Stimulated activated CD4-positive, alpha-beta T cell treated with anti-CD3 and anti-CD28 coated beads, TNF-alpha, amount 100 ng/mL, for 24 hours (primary cell): ENCODE measurements at places on chromosomes 4 and X.

- no peak for DNase-seq
Observed at GRCh38 chrX:18228069-18228468, 7.4 kb upstream of the BEND2 start.

- DNase-seq = no peak
Observed at GRCh38 chr4:110799211-110799610, 176.3 kb upstream of the PITX2 start.

DNA sequence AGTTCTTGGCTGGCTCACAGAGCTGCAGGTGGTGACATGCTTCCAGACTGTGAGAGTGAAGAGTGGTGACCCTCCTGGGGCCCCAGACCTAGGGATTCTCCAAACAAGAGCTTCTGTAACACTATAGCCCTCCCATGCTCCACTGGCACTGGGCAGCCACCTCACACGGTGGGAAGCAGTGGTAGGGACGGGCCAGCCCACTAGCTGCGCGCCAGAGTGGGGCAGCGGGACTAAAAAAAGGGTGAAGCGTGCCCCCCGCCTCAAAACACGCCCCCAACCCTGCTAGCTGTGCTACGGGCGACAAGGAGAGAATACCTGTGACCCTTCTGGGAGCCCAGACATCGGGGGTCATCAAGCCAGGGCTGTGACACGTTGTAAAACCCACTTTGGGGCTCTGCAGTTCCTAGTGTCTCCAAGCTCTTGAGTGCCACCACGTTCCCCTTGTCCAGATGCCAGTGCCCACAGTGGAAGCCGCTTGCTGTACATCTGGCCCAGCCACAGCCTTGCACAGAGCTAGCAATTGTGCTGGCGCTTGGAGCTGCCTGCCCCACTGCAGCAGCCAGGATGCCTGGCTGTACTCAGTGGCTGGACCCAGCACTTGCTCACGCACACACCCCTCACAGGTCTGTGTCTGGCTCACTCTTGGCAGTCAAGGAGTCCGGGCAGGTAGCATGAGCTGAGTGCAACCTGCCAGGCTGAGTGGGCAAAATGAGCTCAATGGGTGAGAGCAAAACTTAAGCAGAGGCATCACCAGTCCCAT, 100.0 kb downstream of the DCAF12L2 start:
- no peak for DNase-seq

GRCh38 chr4:25160714-25161592, 704 bp upstream of the SEPSECS start:
- no peak for DNase-seq

- no peak for DNase-seq
Observed at GRCh38 chr4:177509226-177509745, 67.0 kb upstream of the AGA start.

DNA sequence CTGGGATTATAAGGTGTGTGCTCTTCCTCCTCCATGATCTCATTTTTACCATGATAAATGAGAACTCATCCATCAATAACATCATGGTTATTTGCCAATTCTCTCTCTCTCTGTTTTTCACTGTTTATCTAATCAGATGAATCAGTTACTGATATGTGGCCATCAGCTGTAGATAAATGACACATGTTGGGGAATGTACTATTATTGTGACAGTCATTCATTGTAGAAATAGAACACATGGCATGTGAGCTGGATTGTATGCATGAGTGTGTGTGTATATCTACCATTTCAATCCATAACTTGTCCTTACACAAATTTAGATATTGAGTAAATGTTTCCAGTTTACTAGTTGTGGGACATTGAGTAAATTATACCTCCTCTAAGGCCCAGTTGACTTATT, 53.0 kb downstream of the OSTC start:
- no peak for DNase-seq

DNA sequence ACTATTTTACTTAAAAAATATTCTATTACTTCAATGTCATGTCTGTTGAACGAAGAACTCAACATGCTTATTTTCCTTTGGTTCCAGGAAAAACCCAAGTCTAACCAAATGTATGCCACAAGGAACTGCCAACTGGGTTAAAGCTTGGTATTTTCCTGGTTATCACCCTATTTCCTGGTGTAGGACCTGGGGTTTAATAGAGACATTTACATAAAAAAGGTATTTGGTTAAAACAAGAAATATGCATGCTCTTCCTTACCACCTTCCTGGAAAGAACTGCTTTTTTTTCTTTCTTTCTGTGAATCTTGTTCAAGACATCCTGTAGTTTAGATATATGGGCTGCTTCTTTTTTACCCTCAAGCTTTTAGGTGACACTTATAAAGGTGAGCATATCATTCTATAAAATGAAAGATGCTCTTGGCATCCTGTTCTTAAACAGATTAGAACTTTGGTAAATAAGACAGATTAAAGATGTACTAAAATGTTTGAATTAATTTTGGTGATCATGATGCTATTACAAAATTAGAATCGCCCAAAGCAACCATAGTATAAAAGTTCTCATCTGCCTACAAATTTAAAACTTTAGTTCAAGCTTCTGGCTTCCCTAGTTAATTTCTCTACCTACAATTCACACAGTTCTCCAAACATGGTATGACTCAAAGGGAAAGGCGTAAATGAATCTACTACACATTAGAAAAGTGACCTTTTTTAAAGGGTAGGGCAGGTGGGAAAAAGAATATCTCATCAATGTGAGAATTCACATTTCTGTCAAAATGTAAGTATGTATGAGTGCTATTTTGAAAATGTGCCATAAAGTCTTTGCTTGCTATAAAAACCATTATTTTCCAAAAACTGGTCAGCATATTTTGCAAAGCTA, 103.5 kb downstream of the CNOT6L start:
- no peak for DNase-seq

DNA sequence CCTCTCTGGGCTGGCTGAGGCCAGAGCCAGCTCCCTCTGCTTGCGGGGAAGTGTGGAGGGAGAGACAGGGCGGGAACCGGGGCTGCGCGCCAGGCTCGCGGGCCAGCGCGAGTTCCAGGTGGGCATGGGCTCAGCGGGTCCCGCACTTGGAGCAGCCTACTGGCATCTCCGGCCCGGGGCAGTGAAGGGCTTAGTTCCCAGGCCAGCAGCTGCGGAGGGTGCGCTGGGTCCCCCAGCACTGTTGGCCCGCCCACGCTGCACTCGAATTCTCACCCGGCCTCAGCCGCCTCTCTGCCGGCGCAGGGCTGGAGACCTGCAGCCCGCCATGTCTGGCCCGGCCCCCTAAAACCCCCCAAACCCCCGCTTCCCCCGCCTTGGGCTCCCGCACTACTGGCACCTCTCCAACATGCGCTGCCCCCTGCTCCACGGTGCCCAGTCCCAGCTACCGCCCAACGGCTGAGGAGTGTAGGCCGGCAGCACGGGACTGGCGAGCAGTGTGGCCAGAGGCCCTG, 33.8 kb upstream of the FAT4 start:
- DNase-seq = no peak

DNA sequence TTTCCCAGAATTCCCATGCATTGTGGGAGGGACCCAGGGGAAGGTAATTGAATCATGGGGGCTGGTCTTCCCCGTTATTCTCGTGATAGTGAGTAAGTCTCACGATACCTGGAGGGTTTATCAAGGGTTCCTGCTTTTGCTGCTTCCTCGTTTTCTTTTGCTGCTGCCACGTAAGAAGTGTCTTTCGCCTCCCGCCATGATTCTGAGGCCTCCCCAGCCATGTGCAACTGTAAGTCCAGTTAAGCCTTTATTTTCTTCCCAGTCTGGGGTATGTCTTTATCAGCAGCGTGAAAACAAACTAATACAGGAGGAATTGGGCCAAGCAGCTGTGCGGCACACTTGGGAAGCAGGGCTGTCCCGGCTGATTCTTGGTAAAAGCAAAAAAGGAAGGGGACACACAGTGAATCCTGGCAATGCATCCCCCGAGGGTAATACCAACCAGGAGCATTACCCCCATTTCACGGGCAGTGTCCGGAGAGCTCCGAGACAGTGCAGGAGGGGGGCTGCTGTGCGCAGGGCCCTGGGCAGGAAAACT, 185.7 kb downstream of the AFAP1 start:
- no peak for DNase-seq

DNA sequence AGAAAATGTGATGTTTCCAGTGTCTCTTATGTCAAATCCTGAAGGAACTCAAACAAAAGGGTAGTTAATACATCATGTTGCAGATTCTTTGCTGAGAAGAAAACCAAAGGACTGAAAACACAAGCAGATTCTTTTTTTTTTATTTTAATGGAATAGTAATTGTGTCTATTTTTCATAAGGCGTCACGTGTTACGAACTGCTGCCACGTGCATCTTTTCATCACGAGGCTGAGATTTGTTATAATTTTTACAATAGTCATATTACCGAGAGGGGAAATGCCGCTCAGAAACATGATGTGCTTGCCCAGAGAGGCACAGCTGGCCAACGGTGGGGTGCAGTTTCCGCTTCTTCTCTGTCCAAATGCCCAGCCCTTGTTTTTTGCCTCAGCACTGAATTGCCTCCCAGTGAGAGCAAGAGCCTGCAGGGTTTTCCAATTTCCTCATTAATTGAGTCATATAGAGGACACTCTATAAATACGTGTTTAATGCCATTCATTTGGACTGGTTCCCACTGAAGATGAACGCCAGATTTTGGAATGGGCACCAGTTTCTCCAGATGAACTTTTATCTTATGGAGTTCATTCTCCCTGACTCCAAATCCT, 225.3 kb downstream of the STK32B start:
- DNase-seq = no peak

GRCh38 chr4:105122350-105122749, 24.3 kb upstream of the TET2 start:
- DNase-seq = no peak

- DNase-seq = no peak
Observed at GRCh38 chr4:89196056-89196674, 84.8 kb downstream of the TIGD2 start.

- DNase-seq = no peak
Observed at GRCh38 chrX:63330681-63331080, 20.5 kb downstream of the SPIN4 start.
